ENCODE measurements at places on chromosomes 7 and 10.

- no peak for DNase-seq
These were observed 56.1 kb downstream of the AGMO start for GRCh38 chr7:15505761-15506160.

GRCh38 chr7:116527521-116527920 lies 2.7 kb downstream of the CAV1 start:
- no peak for DNase-seq

GRCh38 chr7:33421429-33421828 lies 292.1 kb downstream of the BBS9 start:
- DNase-seq, result no peak

DNA sequence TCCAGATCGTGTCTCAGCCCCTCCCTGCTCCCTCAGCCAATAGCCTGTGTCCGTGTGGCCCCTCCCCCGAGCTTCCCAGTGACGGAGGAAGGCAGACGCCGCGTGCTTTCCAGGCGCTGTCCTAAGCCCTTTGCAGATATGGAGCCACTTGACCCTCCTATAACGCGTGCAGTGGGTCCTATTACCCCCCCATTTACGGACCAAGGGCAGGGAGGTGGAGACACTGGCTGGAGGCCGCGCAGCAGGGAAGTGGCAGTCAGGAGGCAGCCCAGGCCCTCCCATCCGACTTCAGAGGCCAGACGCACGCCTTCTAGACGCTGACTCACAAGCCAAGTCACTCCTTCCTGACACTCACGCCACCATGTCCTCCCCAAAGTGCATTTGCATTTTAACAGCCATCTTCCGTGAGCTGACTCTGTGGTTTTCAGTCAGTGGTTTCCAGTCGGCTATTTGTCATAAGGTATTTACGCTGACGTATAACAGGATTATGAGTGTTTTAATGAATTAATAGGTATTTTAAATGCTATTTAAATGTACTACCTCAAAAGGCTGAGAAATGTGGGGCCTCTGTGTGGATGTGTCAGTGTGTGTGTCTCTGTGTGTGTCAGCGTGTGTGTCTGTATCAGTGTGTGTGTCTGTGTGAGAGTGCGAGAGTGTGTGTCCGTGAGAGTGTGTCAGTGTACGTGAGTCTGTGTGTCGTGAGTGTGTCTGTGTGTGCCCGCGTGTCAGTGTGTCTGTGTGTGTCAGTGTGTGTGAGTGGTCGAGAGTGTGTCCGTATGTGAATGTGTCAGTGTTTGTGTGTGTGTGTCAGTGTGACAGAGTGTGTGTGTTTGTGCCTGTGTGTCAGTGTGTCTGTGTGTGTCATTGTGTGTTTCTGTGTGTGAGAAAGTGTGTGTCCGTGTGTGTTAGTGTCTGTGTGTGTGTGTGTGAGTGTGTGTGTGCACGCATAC lies 92.0 kb upstream of the INSIG1 start:
- peak; percentile 75 for DNase-seq

DNA sequence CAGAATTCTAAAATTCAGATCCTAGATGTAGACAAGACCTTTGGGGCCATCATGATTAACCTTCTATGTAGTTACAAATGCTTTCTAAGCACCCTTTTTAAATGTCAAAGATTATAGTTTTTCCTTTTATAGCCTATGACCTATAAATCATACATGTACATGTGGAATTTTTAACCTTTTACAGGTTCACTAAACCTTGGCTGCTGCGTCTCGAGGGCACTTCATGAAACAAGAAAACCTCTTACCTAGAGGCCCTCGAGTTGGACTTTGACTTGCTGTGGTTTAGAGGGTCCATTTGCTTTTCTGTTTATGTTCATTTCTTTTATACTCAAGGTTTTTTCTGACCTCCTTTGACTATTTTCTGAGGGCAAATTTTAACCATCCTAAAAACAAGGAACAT lies 302.2 kb downstream of the CSTF2T start:
- DNase-seq, result no peak

DNA sequence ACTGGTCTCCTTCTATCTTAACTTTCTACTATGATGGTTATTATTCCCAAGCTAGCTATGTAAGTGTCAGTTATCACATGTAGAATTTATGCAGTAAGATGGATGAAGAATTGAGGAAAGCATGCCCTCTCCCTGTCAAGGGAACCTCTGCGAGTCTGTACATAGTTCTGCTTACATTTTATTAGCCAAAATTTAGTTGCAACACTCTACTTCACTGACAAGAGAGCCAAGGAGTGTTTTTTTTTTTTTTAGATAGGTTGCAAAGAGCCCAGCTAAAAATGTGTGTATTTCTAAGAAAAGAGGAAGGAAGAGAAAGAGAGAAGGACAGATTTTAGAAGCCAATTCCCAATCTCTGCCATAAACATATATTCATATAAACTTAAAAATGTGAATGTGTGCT lies 357.7 kb upstream of the LRRN3 start:
- DNase-seq, result no peak

- no peak for DNase-seq
These were observed 5.9 kb upstream of the HERPUD2 start for GRCh38 chr7:35700865-35701264.

- DNase-seq, result no peak
These were observed 28.2 kb downstream of the TAS2R41 start for GRCh38 chr7:143505838-143506237.

DNA sequence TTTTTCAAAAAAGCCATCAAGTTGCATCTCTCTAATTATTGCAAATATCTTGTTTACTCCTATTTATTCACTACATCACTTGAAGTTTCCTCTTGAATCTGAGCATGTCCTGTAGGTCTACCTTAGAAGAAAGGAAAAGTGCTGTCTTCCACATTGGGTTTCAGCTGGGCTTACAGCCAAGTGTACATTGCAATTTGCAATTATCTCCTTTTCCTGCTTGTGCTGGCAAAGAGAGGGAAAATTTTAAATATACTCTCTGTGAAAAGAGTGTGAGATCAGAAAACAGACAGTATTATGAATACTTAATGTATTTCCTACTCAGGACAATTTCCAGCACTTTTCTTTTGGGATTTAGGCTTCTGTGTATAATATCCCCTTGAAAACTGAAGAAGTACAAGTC lies 839.7 kb downstream of the CNTNAP2 start:
- DNase-seq, result no peak

GRCh38 chr7:140456551-140457051 lies 22.7 kb downstream of the MKRN1 start:
- DNase-seq, result no peak

DNA sequence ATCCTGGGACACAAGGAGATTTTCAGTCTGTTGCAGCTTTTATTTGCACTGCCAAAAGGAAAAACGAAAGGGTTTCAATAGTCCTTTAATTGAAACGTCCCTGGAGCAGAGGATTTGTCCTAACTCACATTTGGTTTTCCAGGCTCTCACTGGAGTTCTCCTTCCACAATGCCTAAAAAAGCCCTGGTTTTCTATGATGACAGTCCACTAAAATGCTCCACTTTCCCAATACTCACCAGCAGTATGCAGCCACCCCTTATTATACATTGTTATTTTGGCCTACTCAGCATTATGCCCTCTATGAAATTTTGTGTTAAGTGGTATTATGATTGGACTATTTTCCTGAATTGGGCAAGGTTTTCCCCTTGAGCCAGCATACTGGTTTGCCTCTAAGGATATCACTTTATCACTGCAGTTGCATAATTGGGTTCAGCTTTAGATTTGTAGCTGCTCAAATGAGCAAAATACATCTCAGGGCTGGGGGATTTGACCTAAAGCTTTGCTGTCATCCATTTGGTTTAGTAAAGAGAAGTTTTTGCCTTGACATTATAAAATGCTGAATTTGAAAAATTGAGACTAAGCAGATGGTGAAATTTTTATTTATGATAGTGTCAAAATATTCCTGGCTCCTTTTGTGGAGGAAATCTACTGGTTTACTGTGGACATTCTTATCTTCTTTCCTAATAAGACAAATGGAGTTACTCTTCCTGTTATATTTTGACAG lies 239.2 kb downstream of the RNLS start:
- no peak for DNase-seq

DNA sequence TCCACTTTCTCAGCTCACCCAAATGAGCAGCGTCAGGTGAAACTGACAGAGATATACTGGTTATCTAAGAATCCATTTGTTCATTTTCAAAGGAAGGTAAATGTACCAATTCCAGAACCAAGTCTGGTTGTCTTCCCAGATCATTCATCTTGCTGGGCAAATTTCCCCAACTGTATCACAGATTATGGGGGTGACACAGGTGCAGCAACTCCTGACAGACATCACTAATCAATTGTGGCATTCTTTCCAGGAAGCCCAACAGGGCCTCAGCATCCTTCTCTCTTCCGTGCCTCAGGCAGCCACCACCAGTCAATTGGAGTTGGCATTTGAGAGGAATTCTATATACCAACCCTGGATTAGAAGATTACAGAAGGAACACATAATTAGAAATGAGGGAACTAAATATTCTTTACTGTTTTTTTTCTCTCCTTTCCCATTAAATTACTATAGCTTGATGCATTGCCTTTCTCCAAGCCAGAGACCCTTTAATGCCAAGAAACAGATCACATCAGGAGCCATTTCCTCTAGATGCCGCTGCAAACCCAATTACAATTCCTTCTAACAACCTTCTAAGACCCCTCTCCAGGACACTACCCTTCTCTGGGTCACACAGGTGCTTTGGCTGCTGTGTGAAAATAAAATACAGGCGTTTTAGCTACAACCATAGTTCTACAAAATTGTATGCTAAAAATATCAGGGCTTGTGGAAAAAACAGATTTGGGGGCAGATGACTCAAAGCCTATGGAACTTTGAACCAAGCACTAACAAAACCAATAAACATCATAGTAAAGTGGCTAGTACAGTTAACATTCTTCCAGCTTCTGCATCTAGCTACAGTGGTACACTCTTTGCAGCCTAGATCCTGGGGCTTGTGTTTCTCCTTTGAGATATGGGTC lies 291.6 kb downstream of the RNLS start:
- DNase-seq, result no peak

GRCh38 chr7:9598411-9598810 lies 1165.0 kb downstream of the NXPH1 start:
- DNase-seq, result no peak

DNA sequence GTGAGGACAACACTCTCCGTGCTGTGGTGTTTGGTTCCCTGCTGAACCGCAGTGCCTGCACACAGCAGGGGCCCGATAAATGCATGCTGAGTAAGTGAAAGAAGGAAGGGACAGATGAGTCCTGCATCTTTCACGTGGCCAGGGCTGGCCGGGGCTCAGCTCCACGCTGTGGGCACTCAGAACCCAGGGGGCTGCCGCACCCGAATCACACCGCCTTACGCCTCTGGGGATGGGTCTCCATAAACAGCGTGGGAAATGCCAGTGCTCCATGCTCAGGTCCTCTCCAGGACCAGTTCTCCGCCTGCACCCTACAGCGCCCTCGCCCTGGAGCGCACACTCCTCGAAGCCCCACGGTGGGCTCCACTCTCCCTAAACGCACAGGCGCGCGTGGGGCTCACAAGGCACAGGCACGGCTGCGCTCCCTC lies 38.1 kb downstream of the RASGEF1A start:
- no peak for DNase-seq

- no peak for DNase-seq
These were observed 33.9 kb downstream of the SGPL1 start for GRCh38 chr10:70849582-70850016.

DNA sequence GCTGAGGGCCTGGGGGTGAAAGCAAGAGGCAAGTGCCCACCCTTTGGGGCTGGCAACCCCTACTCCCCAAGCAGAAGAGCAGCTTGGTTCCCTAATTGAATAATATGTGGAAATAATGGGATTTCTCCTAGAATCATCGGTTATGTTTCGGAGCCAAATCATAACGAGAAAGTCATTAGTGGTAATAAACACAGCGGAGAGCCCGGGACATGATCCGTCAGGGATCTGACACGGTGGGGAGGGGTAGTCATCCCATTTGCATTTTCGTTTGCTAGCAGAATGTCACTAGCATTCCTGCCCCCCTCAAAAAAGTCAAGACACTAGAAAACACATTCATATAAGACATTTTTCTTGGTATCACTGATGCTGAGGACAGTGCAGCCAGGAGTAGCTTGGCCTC lies 140.4 kb downstream of the CDH23 start:
- no peak for DNase-seq

DNA sequence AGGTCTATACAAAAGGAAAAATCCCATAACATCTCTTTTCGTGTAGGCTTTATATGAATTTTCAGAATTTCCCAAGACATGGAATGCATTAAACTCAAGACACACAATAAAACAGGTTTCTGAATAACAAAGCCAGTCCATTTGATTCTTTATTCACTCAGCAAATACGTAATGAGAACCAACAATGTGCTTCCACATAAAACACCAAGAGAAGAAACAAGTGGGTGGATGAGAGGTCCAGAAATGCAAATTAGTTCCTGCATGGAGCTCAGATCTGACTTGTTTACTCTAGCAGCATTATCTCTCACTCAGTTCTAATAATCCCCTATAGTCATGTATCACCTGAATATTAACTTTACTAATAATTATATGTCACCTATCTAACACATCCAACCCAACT lies 249.5 kb downstream of the LRRTM3 start:
- no peak for DNase-seq

DNA sequence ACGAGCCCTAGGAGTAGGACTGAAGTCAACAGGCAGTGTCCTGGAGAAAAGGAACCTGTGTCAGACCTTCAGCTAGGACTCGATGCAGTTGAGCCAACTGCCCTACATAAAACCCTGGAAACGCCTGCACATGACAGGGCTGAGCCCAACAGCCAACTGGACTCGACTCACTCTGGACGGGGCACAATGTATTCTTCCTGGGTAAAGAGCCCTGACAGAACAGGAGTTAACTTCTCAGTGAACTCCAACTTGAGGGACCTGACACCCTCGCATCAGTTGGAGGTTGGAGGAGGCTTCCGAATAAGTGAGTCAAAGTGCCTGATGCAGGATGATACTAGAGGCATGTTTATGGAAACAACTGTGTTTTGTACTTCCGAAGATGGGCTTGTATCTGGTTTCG lies 93.5 kb downstream of the KMT2E start:
- DNase-seq, result no peak

GRCh38 chr7:16357921-16358320 lies 63.4 kb downstream of the CRPPA start:
- DNase-seq, result no peak

- DNase-seq, result no peak
These were observed 58.5 kb downstream of the LGI1 start for GRCh38 chr10:93816123-93816747.

GRCh38 chr10:48695636-48696534 lies 11.2 kb downstream of the WDFY4 start:
- DNase-seq, result no peak

- DNase-seq, result no peak
These were observed 6.1 kb downstream of the DOCK1 start for GRCh38 chr10:126911301-126911700.

GRCh38 chr7:81780914-81781693 lies 11.3 kb upstream of the HGF start:
- DNase-seq, result no peak
